Activated effector memory CD4-positive, alpha-beta T cell treated with anti-CD3 and anti-CD28 coated beads, Interleukin-2, amount 50 U/mL, for 16 hours (primary cell): ENCODE measurements at places on chromosomes 7 and 10.

DNA sequence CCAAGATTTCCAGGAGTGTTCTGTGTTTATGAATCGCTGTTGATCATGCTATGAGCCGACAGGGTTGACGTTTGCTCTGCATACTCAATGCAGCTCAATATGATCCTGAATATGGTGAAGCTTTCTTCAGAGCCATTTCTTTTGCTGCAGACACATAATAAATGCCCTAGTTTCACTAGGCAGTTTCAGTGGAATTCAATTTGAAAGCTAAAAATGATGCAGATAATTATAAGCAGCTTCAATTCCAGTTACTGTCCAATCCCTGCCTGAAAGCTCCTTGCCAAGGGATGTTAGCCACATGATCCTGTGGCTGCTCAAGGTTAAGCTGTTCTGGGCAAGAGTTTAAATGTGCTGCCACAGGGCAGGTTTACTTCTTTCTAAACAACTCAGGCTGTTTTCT lies 805.6 kb downstream of the NRG3 start:
- DNase-seq: no peak

DNA sequence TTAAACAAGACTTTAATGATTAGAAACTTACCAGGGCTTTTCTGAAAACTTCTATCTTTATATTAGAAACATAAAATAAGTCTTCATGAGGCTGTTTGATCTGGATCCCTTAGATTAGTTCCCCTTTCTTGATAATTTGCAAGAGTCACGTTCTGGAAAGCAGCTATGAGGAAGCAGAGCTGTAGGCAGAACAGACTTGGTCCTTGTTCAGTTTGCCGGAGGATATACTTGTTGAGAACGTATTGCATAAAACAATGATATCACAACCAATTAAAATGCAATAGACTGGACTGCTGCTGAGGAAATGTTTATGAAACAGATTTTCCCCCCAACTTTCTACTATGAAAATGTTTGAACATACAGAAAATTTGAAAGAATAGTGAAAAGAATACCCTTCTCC lies 2.8 kb downstream of the SAMD9L start:
- DNase-seq: no peak

DNA sequence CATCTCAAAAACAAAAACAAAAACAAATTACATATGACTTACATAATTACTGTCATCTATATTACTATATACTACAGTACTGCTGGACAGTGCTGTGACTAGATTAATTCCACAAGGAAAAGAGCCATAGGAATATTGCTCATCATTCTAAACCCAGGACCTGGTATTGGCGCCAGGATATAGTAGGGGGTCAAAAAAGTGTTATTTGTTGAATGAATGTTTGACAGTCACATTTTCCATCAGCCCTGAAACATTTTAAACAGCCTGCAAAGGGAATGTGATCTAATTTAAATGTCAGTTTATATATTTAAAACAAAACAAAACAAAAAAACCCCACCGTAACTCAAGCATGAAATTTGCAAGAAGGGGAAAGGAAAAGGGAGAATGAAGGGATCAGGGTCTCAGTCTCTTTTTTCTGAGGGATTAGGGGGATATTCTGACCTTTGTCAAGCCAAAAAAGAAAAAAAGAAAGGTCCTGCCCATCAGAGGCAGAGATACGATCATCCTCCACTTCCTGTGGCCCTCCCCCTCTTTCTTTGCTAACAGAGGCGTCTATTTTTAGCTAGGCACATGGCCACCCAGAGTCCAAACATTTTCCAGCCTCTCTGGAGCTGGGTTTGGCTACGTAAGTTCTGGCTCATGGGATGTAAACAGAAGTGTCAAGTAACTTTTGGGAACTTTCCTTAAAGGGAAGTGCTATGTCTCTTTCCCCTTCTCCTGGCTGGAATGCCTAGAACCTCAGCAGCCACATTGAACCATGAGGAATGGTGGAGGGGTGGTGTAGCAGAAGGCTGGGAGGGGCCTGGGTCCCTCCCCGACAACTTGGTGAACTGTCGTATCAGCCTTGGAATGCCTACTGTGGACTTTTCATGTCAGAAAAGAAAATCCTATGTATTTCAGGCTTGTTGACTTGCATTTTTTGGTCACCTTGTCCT lies 44.6 kb upstream of the DLG5 start:
- DNase-seq: no peak

- DNase-seq: no peak
Observed at GRCh38 chr10:20624642-20625041, 272.5 kb downstream of the NEBL start.

DNA sequence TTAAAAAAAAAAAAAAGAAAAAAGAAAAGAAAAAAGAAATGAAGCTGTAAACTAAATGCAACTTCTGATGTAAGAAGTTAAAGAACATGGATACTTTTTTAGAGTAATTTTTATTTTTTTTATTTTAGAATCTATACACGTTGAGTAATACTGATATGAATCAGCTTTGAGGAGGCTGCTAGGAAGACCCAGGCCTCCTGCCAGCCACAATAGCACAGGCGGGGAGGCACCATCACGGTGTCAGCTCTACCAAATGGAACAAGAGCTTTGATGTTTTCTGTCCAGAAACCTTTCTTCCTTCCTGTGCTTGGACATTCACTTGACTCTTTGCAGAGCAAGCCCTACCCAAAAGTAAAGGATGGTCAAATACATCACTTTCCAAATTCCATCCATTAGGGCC lies 45.3 kb upstream of the EGR2 start:
- no peak for DNase-seq

- DNase-seq: no peak
Observed at GRCh38 chr7:33593611-33594010, 311.7 kb upstream of the BMPER start.

- no peak for DNase-seq
Observed at GRCh38 chr10:95443636-95444035, 117.5 kb downstream of the SORBS1 start.

DNA sequence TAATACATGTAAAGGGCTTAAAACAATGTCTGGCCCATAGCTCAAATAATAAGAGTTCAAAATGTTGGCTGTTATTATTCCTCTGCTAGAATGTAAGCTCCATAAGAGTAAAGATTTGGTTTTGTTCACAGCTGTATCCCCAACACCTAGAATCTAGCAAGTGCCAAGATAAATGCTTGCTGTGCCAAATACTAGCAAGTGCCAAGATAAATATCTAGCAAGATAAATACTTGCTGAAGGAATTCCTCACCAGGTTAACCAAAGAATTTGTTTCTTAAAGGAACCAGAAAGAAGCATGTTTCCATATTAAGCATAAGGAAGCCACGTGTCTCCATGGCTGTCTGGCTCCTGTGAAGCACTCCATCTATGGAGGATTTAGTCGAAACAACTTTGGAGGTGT lies 235.2 kb upstream of the SP4 start:
- no peak for DNase-seq

DNA sequence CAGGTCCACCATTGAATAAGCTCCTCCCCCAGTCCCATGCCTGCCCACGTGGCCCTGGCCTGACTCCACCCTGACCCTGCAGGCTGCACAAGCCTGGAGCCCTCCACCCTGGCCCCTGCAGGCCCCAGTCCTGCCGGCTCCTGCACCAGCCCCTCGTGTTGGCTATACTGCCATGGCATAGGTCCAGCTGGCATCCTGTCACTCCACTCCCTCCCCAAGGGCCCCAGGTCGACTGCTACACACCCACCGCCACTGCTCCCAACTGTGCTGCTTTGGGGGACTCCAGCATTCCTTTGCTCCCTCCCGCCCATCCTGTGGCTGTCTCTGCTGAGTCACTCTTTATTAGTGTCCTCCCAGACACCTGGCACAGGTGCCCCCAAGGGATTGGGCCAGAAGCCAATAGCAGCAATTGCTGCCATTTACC lies 32.4 kb upstream of the HSPA12A start:
- DNase-seq: peak; percentile 49

DNA sequence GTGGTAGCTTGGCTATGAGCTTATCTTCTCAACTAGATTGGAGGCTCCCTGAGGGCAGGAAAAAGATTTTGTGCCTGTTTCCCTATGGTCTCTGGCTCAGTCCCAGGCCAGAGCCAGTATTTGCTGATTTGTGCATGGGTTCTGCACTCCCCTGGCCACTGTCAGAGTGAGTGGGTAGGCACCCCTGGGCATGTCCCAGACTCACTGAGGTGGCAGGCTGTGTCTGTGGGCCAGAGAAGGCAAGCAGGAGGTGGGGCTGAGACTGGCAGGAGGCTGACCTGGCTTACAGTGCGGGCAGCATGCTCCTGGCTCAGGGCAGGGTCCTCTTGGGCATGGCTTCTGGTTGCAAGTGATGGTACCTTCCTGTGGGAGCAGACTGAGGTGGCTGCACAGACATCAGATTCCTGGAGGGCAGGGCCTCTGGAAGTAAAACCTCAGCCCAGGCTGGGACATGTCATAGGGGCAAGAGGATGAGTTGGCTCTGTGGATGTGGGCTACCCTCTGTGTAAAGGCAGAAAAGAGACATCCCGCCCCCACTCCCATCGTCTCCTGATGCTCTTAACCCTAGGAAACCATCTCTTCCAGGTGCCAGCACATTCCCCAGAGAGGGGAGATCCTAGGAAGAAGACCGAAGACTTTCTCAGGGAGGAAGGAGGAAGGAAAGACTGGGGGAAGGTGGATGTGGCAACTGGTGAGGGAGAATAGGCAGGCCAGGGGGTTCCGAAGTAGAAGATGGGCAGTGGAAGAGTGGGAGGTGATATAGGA lies 4.3 kb downstream of the KCP start:
- no peak for DNase-seq

DNA sequence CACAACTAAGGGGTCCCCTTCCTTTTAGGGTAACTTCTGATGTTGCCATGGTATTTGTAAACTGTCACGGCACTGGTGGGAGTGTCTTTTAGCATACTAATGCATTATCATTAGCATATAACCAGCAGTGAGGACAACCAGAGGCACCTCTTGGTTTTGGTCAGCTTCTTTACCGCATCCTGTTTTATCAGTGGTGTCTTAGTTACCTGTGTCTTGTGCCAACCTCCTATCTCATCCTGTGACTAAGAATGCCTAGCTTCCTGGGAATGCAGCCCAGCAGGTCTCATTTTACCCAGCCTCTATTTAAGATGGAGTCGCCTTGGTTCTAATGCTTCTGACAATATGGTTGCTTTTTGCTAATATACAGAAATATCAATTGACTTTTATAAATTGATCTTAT lies 54.9 kb downstream of the AHCYL2 start:
- DNase-seq: no peak

- no peak for DNase-seq
Observed at GRCh38 chr10:18735711-18736110, 76.5 kb downstream of the ARL5B start.

DNA sequence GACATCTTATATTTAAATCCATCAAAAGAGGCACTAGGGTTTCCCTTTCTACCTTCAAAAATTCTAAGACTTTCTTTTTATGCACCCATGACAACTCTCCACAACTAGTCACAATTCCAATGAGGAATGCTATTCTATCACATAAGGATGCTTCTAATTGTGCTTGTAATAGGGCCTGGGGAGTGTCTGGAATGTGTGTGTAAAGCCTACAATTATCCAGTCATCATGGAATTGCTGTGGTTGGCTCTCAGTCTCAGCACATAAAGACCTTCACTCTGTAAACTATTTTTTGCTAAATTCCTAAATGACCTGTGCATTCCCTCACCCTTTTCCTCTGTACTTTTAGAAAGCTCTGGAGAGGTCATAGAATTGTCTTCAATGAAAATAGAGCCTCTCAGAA lies 86.7 kb downstream of the EPDR1 start:
- DNase-seq: no peak

GRCh38 chr10:15427843-15428414 lies 56.8 kb upstream of the FAM171A1 start:
- DNase-seq: no peak

DNA sequence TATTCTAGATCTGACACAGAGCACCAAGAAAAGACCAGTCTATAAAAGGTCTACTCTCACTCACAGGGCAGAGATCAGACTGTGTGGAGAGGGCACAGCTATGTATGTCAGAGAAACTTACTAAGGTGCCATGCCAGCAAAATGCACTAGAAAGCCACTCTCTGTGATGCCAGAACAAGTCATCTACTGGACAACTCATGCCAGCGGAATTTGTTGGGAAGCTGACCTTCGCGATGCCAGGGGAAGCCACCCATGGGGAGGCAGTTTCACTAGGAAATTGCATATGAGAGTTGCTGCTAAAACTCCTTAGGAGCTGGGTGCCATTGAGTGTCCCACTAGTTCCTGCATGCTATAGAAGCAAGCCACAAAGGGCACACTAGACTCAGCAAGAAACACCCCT lies 58.5 kb downstream of the MICU1 start:
- DNase-seq: no peak

DNA sequence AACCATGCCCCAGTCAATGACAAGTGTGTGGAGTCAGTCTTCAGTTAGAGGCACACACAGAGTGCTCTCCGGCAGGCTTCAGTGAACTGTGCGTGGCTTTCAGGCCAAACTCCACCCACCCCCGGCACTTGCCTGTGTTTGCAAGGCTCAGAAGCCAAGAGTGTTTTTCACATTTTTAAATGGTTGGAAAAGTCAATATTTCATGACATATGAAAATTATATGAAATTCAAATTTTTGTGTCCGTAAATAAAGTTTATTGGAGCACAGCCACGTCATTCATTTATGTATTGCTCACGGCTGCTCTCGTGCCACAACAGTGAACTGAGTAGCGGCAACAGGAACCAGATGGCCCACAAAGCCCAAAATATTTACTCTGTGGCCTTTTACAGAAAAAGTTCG lies 104.7 kb downstream of the SFMBT2 start:
- no peak for DNase-seq

- DNase-seq: peak; percentile 14
Observed at GRCh38 chr10:5536486-5537081, 11.8 kb downstream of the CALML3 start.

DNA sequence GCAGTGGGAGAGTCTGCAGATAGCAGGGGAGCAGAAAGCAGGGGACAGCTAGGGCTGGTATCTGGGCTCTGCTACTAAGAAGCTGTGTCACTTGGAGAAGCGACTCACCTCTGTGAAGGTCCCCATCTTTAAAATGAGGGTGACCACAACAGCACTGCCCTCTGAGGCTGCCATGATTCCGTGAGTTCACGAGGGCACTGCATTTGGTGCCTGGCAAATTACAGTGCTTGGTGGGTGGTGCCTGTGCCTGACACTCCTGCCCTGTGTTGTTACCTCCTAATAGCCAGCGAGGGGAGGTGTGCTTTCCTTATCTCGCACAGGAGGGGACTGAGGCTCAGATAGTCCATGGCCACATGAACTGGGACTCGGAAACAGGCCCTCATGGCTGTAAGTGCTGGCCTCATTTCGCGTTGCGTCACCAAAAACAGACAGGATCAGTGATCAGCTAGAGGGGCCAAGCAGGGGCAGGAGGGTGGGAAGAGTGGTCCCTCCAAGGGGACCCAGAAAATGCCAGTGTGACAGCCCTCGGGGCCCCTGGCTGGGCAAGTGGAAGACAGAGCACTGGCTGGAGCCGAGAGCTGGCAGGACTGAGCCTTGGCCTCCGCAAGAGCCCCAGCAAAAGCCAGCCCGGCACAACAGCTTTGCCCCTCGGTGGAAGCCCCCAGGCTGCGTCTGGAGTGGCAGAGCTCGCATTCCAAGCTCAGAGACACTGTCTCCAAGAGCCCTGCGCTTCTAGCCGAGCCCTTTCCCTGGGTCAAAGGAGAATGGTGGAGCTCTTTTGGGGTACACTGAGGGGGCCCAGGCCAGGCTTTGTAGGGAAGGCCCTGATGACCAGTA lies 17.3 kb upstream of the BNIP3 start:
- no peak for DNase-seq
